Fibroblast of skin of right quadriceps (primary cell): ENCODE measurements at places on chromosomes 5 and 9.
A peak's percentile ranks its signal among the peaks of the same experiment; 100 is the strongest.

GRCh38 chr9:133344979-133345378 is 3.0 kb downstream of the MED22 start:
- DNase-seq = no peak

DNA sequence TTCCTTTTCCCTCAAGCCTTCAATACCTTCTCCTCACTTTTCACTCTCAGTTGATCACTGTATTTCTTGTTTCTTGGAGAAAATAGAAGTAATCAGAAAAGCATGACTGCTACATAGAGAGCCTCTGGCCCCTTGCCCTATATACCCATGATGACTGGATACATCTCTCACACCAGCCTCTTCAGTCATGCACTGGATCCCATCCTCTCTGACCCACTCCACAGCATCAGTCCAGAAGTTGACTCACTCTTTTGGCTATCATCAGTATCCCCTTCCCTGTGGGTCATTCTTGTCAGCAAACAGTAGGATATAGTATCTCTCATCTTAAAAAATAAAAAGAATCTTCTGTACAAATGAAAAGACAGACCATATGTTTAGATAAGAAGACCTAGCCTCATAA is 32.9 kb downstream of the PTCD2 start:
- DNase-seq = peak; percentile 55

DNA sequence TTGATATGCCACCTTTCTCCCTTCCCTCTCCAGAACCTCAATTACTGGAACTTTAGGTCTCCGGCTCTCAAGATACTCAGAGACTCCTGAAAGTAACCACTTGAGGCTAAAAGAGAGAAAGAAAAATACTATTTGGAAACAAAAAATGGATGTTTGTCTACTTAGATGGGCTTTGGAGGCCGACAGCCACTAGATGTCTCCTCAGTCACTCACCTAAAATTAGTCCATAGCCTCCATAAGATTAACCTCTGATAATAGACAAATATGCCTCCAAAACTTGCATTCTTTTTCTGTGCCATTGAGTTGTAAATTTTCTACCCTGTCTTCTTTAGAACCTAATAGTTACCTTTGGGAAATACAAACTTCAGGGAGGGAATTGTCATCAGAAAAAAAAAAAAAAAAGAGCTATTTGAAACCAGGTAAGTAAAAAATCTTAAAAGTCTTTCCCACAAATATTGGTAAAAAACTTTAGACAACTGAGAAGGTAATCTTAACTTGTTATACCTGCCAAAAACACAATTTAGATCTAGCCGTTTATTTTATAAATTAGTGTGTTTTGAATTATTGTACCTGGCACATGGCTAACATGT is 11.2 kb upstream of the PCDH1 start:
- DNase-seq = no peak

GRCh38 chr5:130116462-130116861 is 212.2 kb downstream of the CHSY3 start:
- no peak for DNase-seq

- DNase-seq = no peak
These were observed 323.5 kb downstream of the TLE4 start for GRCh38 chr9:79895232-79895631.

DNA sequence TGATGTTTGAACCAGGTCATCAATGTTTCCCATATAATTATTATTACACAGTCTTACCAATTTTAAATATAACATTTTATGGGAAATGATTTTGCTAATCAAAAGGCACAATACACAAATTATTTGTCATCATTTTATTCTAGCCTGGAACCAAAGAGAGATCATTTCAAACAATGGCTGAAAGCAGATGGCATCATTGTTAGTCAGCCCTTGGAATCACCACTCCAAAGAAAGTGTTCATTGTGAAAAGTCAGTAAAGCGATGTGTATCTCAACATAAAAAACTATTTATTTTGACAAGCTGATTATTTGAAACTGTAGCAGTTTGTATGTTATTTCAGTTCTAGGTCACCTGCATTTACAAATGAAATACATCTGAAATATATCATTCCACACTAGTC is 1068.7 kb downstream of the CDH12 start:
- no peak for DNase-seq

DNA sequence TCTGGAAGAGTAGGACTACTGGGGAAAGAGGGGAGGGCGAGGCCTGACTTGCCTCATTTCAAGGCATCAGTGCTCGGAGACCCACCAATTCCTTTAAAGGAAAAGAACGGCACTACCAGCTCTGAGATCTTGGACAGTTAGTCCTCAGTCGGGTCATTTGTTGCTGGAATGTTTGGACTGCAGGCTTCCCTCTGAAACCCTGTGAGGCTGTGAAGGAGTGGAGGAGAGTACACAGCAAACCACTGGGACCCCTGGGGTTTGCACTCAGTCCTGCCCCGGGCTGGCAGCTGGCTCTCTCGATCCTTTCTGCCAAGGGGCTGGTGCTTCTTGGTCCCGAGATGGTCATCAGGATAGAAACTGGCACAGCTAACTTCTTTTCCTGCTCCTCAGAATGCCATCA is 194.5 kb downstream of the TRIO start:
- no peak for DNase-seq

DNA sequence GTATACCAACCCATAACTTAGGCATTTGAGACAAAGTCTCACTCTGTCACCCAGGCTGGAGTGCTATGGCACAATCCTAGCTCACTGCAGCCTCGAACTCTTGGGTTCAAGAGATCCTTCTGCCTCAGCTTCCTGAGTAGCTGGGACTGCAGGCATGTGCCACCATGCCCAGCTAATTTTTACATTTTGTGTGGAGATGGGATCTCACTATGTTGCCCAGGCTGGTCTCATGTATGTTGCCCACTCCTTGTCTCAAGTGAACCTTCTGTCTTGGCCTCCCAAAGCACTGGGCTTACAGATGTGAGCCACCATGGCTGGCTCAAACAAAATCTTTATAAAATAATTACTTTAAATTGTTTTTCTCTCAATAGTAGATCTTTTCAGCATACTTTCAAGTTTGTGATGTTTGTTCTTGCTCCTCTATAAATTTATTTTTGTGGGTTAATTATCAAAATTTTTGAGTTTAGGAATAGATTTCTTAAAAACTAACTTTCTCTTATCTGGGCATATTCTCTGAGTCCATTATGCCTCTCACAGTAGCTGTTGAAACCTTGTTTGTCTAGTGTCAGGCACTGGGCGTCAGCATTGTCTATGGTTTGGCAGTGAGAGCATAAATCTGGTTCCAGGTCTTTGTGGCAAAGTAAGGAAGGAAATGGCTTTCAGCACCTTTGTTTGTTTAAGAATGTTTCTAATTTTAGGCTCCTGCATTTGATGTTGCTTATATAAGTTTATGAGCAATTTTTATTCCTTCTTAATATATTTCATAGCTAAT is 38.7 kb downstream of the NLN start:
- DNase-seq = peak; percentile 58

DNA sequence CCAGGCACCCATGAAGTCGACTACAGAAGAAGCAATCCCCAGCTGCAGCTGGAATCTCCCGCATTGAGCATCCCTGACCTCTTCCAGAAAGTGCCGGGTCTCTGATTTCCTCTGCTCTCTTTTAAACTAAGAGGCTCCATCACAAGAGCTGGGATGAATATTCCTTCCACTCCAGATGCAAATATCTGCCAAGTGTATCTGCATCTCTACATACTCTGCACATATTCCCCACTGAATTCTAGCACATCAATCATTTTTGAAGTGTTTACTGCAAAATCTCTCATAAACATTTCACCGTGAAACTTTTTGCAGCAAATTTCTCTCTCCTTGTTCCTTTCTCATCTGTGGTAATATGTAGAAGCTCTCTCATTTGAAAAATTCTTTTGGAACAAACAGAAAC is 161.5 kb downstream of the GABRB2 start:
- no peak for DNase-seq

DNA sequence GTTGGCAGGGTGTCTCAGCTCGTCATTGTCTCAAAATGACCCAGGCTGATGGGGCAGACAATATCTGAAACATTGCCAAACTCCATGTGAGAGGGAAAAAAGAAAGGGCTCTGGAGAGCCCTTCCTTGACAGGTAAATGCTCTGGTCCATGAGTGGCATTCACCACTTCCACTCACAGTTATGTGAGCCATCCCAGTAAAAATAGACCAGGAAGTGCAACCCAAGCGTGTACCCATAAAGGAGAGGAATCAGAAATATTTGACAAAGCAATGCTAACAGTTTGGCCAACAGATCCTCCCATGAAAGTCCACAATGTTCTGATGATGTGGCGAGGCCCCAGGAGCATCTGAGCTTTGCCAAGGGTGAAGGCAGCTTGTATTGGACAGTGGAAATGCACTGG is 49.4 kb downstream of the ASTN2 start:
- DNase-seq = no peak

- peak; percentile 40 for DNase-seq
These were observed 78.1 kb upstream of the HMHB1 start for GRCh38 chr5:143733665-143734455.

DNA sequence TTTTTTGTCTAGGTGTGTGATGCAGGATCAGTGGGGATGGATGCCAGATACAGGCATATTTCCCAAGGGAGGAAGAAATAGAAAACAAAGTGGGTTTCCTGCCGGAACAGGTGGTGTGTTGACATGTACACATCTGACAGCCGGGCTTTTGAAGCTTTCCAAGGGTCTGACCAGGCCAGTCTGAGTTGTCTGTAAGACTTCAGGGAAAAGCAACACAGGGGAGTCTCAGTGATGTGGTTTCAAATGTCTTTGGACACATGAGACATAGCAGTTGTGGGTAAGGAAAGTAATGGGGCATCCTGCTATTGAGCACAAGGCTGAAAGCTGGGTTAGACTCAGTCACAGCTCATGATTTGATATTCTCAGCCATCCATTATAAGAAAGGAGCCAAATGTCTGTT is 274.9 kb downstream of the PIK3R1 start:
- DNase-seq = no peak
